Mucosa of descending colon (tissue), 3 donors: ENCODE measurements at places on chromosomes 11 and 22.

- no peak for DNase-seq
Measured at GRCh38 chr11:76759092-76759491, 24.1 kb upstream of the TSKU start.

- DNase-seq, result no peak
Measured at GRCh38 chr11:27700351-27701301, at the start of gene BDNF. Gene BDNF (minus strand): TSS chr11:27700455. CDS start chr11:27658564, 41,891 bp downstream.

- DNase-seq, result no peak
Measured at GRCh38 chr11:135061166-135061565, 649.1 kb upstream of the B3GAT1 start.

DNA sequence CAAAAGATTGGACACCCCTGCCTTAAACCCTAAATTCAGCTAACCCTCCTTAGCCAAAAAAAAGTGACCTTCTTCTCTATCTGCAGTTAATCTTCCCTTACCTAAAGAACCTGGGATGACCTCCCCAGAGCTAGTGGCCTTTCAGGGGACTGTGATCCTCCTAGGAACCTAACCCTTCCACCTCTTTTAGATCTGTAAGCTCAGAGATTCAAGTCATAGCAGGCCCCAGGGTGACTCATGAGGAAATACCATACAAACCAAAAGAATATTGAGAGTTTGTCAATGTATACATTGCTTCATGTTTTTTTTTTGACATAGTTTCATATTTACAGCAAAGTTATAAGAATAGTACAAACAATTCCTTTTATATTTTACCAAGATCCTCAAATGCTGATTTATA is 38.3 kb upstream of the CXCR5 start:
- no peak for DNase-seq
